HEK293T (cell line): ENCODE measurements at places on chromosomes 5 and 9.

DNA sequence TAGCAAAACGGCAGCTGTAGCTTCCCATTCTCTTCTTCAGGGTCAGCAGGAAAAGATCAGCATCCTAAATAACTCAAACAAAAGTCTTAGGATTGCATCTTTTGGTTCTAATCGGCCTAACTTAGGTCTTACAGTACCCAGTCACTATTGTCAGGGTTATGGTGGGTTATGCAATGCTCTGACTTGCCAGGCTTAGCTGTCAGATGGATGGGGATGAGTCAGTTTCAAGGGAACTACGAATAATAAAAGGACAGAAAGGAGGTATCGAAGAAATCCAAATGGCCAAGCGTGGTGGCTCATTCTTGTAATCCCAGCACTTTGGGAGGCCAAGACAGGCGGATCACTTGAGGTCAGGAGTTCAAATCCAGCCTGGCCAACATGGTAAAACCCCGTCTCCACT, 46.5 kb downstream of the PPP1R2B start:
- DNase-seq: no peak

DNA sequence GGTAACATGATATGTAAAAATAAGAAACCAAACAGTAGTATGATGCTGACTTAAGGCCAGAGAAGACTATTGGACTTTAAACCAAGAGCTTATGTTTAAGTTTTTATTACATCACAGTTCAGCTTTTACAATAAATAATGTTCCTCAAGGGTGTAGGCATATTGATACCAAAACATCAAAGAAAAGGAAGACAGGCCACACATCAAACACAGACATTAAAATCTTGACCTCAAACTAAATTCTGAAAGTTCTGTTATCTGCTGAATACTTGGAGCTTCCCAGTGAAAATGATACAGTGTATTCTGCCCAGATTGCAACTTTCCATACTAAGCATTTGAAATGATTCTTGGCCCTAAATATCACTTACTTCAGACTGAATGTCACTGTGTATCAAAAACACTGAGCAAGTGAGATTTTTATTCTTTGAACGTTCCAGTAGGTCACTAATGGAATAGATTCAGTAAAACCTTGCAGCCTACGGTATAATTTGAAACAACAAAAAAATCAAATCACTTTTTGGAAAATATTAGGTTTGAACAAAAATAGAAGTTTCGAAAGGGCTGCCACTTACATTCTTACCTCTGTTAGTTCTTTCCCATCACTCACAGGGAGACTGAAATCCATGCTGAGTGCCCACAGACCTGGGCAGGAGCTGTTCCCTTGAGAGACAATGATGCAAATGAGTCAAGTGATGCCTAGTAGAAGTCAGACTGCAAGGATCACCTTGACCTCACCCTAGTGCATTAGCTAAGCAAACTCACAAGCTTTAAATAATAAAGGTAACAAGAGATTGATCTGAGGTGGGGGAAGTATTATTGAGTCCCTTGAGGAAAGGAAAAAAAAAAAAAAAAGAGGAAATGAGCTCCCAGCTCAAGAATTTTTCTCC, 2.5 kb downstream of the LPAR1 start:
- DNase-seq: no peak

- DNase-seq: no peak
These were observed 154.2 kb upstream of the DAB2 start for GRCh38 chr5:39578887-39579497.

DNA sequence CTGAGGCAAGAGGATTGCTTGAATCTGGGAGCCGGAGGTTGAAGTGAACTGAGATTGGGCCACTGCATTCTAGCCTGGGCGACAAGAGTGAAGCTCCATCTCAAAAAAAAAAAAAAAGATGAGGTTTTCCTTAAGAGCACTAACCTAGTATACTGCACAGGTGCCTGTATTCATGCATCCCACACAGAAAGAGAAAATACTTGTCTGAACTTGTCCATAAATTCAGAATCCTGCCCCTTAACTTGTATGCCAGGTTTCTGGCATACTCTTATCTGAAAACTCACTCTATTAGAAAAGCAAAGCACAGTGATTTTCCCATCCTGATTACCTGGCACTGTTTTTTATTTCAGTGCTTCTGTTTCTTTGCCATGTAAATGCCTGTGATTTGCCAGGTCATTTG, 125.3 kb upstream of the CDKN2B start:
- DNase-seq: no peak

- DNase-seq: no peak
These were observed 41.3 kb upstream of the FOXE1 start for GRCh38 chr9:97811533-97812246.

DNA sequence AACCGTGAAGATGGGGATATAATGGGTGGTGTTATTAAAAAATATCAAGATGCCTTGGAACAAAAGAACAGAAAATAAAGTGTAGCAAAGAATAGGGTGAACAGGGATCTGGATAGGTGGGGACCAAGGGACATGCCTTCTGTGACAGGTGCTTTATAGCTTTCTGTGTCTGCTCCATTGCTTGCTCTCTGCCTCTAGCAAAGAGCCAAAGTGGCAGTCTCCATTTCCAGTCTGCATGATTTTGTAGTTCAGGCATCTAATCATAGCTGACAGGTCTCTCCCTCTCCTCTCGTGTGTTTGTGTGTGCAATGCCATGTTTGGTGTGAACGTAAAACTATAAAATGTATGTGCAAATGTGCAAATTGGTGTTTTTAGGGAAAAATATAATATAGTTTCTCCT, 35.0 kb downstream of the LRRTM2 start:
- DNase-seq: no peak

- DNase-seq: peak; percentile 83
These were observed at the start of gene MOB3B for GRCh38 chr9:27529316-27530278. MOB3B (minus strand) TSS chr9:27529814; CDS start chr9:27455550, 74,264 bp downstream.

DNA sequence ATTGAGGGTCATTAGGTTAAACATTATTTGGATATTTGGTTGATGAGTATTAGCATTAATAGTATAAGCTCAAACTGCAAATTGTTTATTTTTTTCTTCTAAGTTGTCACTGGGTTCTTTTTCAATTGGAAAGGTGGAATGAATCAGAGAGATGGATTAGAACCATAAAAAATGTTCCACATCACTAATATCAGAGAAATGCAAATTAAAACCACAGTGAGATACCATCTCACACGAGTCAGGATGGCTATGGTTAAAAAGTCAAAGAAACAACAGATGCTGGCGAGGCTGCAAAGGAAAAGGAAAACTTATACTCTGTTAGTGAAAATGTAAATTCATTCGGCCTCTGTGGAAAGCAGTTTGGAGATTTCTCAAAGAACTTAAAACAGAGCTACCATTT, 122.8 kb downstream of the CCDC192 start:
- DNase-seq: no peak

DNA sequence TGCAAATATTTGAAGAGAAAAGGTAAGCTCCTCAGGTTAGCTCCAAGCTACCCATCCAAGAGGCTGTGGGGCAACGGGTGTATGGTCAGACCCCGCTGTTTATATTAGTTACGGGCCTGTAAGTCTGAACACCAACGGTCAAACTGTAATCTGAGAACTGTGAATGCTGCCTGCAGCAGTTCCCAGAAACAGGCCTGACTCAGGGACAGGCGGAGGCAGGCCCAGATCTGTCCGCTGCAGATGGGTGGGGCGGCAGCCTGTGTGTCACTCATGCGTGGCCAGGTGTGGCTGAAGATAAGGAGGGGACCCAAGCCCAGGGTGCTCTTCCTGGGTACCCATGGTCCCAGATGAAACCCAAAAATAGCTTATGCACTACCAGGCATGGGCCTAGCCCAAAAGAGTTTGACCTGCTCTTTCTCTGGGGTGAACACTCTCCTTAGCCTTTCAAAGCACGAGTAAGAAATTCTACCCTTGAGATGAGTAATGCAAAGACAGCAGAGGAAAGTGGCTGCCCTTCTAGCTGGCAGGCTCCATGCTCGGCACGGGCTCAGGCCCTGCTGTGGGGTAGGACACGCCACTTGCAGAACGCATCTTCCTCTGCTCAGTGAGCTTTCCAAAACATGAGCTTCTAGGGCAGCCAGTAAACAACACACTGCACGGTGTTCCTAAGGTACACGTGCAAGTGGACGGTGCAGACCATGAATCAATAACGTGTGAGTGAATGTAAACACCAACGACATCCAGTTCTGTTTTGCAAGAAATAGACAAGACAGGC, 9.1 kb downstream of the UBAC1 start:
- DNase-seq: peak; percentile 49

- DNase-seq: no peak
These were observed 730.0 kb downstream of the MTRR start for GRCh38 chr5:8598996-8599395.

DNA sequence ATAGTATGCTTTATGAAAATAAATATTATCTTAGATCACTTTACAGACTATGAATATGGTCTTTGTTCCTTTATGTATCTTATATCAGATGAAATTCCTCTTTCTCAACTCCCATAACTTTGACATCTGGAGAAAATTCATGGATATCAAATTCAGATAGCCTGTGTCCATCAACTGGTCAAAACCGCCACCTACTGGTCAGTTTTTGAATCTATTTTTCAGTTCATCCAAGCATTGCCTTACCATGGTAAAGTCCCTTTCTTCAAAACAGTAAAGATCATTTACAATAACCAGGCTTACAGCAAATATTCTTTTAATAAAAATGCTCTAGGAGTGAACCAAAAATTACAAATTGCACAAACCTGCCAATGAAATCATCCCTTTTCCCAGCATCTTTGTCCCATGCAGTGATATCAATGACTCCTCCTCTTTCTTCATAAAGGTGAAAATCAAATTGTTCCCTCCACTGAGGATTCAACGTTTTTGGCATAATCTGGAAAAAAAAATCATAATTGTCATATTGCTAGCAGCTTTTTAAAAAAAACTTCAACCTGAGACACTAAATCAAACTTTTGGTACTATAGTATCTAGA, 290.5 kb downstream of the SLF1 start:
- peak; percentile 20 for DNase-seq

DNA sequence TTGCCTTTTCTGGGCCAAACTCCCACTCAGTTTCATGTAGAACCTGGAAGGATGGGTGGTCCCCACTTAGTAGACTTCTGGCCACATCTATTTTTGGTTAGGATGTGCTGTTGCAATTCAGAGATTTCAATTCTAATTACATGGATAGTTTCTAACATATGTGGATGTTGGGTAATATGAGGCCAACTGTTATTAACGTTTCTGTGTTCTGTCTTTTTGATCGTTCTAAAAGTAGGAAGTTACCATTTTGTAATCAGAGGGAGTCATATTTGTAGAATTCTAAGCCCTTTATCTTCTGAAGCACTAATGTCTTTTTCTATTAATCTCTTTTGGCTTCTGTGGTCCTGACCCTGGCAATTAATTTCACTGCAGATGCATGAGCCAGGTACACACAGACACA, 141.6 kb upstream of the SPEF2 start:
- no peak for DNase-seq
